Umbilical cord (tissue), 2 donors: ENCODE measurements at places on chromosomes 4 and X. TPM values are rescaled to one million over a fixed set of nuclear protein-coding genes. Genes with fewer than 3 reads are reported as not detected.

SULT1B1 gene
- 7.9 TPM for total RNA-seq

NAP1L2 gene
- 0.48 TPM for total RNA-seq

LANCL3 gene
- 0.48 TPM for total RNA-seq

MAGEA2B gene
- not detected for total RNA-seq

BST1 gene
- total RNA-seq: 39.0 TPM

ETNPPL gene
- total RNA-seq: not detected

KLHL13 gene
- total RNA-seq: 40.2 TPM

DNA sequence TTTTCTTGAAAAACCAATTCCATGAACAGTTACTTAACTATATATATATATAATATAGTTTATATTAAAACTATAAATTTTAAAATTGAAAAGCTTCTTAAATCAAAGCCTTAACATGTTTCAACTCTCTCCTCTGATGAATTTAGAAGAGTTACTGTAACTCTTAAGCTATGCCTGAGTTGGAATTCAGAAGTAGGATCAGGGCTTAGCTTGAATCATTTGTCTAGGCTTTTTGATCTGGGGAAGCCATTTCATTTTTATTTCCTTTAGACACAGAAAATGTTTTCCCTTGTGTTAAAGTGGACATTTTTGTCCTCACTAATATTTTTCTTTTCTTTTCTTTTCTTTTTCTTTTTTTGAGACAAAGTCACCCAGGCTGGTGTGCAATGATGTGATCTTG lies 40.4 kb upstream of the PDLIM5 start:
- peak; percentile 59 for DNase-seq

- no peak for DNase-seq
These were observed 13.2 kb downstream of the RUFY3 start for GRCh38 chr4:70734971-70735370.

GRCh38 chr4:83582289-83582785 lies 46.4 kb downstream of the GPAT3 start:
- DNase-seq: no peak

- no peak for DNase-seq
These were observed 143.0 kb upstream of the MAOA start for GRCh38 chrX:43513085-43513484.

DNA sequence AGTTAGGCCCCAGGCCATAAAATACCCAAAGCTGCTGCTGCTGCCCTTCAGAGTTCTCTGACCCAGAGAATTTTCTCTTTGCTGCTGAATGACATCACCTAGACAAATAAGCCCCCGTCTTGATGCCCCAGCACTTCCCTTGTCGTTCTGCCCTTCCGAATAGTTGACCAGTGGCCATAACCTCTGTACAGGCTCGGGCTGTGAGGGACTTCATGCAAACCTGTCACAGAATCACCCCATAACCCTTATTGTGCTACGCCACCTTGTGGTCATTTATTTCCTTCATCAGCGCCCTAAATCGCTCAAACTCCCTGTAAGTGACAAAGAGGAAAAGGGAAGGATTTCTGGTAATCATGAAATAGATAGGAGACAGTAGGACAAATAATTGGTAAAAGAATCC lies 18.8 kb downstream of the SPACA5 start:
- DNase-seq: peak; percentile 68

DNA sequence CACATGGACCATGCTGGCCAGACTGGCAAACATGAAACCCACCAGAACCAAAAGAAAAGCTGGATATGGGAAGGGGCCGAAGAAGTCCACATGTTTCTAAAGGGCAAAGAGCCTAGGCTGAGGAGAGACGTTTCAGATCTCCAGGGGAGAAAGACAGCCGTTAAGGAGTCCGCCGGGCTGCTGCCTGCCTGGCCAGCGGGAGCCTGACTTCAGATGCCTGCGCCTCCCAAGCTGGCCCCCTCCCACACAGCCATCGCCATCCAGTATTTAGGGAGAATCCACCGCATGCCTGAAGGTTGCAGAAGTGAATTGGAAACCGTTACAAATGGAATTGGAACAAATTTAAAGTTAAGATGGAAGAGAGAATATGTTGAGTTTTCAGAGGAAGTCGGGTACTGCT lies 2.9 kb downstream of the TBL1X start:
- no peak for DNase-seq

GRCh38 chr4:81040012-81040659 lies 9.6 kb downstream of the BMP3 start:
- DNase-seq: peak; percentile 8

- no peak for DNase-seq
These were observed 17.3 kb upstream of the ENPEP start for GRCh38 chr4:110458494-110459266.

DNA sequence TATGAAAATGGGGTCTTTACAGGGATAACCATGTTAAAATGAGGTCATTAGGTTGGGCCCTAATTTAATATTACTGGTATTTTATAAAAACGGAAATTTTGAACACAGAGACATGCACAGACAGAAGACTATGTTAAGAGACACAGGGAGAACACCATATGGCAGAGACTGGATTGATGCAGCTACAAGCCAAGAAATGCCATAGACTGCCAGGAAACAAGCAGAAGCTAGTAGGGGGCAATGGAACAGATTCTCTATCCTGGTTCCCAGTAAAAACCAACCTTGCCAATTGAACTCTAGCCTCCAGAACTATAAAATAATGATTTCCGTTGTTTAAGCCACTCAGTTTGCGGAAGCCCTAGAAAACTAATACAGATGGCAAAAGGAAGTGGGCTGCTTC lies 6.6 kb upstream of the GUF1 start:
- no peak for DNase-seq

GRCh38 chr4:173411106-173411693 lies 12.3 kb upstream of the SCRG1 start:
- no peak for DNase-seq

DNA sequence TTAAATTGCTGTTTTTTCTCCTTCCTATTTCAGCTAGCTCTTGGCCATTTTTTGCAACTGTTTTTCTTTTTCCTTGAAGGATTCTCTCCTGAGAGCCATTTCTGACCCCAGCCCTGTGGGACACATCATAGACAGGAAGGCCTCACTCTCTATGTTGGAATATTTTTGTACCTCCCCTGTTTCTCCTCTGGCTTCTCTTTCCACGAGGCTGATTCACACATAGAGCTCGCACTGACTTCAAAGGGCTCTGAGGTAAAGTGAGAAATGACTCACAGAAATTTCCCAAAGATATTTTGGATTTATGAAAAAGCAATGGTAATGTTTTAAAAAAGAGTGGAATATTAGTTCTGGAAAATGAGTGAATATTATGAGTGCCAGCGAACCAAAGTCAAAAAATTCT lies 181.7 kb upstream of the IGFBP7 start:
- no peak for DNase-seq

GRCh38 chr4:81531410-81531809 lies 59.7 kb upstream of the RASGEF1B start:
- no peak for DNase-seq

- no peak for DNase-seq
These were observed 186.8 kb downstream of the QDPR start for GRCh38 chr4:17325098-17325497.

DNA sequence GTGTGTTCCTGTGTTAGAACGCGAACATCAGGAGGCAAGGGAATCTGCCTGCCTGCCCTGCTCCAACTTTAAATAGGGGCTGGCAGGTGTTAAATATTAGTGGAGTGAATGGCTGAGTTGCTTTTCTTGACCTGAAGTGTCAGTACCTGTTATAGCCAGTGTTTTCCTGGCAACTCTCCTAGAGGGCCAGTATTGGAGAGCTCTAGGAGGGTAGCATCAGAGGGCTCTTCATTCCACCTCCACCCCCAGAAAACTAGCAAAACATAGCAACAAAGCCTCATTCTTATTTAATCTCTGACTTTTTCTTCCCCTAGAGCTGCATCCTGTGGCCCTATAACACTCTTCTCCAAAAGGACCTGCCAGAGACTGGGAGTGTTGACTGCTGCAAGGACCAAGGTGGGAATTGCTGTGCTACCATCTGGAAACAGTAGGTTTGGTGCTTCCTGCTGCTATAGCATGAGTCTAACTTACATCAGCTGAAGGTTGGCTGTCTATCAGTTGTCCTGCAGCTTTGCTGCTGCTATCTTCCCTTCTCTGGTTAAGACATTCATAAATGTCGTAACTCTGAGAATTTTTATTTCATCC lies 33.5 kb downstream of the SGMS2 start:
- DNase-seq: no peak

DNA sequence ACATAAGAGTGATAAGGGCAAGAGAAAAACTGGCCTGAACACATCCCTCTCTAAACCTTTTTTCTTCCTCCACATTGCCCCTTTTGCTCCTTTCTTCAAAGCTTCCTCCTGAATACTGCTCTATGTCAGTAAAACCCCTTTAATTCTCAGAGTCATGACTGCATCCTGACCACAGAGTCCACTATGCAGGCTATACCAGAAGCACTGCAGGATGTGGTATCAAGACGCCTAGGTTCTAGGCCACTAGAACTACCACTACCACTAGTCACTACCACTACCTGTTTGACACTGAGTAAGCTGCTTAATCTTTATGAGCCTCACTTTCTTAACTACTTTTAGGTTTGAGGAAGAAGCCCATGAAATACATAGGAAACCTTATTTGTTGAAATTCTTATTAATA lies 38.7 kb downstream of the ARHGEF9 start:
- DNase-seq: no peak

GRCh38 chr4:15893962-15894361 lies 44.6 kb downstream of the FGFBP1 start:
- peak; percentile 56 for DNase-seq

- DNase-seq: no peak
These were observed 35.2 kb downstream of the KDM6A start for GRCh38 chrX:44908153-44908552.

- no peak for DNase-seq
These were observed 52.3 kb downstream of the C4orf51 start for GRCh38 chr4:145732001-145732815.

GRCh38 chrX:140034916-140035315 lies 69.6 kb upstream of the CXorf66 start:
- no peak for DNase-seq

DNA sequence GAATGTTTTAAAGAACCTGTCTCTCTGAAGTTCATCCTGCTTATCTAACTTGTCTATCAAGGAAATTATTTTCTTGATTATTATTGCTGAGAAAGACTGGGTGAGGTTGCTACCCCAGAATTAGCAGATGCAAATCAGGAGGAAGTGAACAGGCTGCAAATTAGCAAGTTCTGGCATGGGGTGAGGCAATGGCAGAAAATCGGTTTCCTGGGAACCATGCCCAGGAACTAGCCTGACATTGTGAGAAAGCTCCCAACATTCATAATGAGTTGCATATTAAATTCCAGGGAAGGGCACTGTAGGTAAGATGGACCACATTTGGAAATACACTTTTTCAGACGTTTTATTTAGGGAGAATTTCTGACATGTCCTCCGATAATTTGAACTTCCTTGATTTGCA lies 11.6 kb downstream of the ARSF start:
- DNase-seq: no peak

DNA sequence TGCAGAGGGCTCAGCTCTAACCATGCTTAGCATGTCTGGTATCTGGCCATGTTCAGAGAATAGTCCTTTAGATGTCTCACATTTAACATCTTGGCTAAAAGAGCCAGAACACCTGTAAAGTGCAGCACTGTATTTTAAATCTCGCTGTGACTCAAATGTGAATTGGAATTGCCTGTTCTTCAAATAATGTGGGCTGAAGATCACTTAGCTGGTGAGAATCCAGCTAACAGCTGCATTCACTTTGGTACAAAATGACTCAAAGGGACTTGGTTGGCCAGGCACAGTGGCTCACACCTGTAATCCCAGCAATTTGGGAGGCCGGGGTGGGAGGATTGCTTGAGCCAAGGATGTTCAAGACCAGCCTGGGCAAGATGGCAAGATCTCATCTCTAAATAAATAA lies 63.5 kb upstream of the PLAC8 start:
- DNase-seq: no peak

GRCh38 chrX:107603429-107604159 lies 24.7 kb upstream of the PRPS1 start:
- DNase-seq: no peak
